ENCODE measurements at places on chromosomes 12 and 14.

- peak; percentile 57 for DNase-seq
Observed at GRCh38 chr14:22084393-22085281, 411.0 kb upstream of the OR4E1 start.

- DNase-seq, result no peak
Observed at GRCh38 chr14:72629534-72629933, 264.4 kb downstream of the DPF3 start.

DNA sequence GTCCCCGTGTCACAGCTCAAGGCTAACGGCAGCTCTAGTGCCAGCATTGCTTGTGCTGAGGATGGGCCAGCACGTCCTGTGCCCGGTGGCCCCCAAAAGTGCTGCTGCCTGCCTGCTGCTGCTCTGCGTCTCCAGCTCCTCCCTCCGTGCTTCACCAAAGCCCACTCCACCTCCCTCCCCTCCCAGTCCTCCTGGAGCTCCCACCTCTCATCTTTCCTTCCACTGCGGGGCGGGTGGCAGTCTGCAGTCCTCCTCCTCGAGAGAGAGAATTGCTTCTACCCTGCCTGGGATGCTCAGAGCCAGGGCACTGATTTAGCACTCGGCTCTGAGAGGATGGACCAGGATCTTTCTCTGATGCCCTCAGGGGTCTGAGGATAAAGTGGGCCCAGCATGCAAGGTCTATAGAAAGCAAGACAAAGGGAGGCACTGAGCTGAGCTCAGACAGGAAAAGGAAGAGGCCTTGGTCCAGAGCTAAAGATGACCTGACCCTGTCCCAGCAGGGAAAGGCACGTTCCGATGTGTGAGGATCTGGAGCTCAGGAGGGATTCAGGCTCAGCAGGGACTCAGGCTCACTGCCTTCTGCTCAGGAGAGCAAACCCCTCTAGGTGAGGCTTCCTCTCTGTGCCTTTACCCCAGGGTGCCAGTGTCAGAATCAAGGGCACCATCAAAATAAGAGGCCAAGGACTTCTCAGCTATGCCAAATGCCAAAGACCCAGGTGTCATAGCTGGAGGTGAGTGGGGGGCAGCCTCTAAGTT is 113.1 kb upstream of the FKBP4 start:
- no peak for DNase-seq

- DNase-seq, result no peak
Observed at GRCh38 chr14:21796916-21797315, 123.3 kb upstream of the OR4E1 start.

DNA sequence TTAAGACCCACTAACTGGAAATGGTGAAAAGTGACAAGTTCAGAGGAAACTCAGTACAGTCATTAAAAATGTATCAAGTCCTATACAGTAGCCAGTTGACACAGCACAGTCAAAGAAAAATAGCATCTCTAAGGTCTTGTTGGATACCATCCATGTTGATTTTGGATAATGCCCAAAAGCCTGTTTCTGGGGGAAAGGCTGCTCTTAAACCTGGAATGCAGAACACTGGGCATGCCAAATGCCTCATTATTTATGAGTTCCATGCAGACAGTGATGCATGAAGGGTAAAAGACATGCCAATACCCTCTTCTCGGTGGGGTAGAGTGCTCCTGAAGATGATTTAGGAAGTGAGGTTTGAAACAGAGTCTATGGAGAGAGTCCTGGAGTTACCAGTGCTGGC is 29.6 kb downstream of the KCNK13 start:
- DNase-seq, result peak; percentile 90

GRCh38 chr12:60834806-60835205 is 1239.0 kb downstream of the SLC16A7 start:
- DNase-seq, result no peak

GRCh38 chr12:115385141-115385540 is 701.2 kb upstream of the TBX3 start:
- no peak for DNase-seq

- DNase-seq, result no peak
Observed at GRCh38 chr12:32230613-32230993, 124.0 kb downstream of the BICD1 start.

- DNase-seq, result peak; percentile 94
Observed at GRCh38 chr12:65464930-65465329, 186.4 kb downstream of the MSRB3 start.

DNA sequence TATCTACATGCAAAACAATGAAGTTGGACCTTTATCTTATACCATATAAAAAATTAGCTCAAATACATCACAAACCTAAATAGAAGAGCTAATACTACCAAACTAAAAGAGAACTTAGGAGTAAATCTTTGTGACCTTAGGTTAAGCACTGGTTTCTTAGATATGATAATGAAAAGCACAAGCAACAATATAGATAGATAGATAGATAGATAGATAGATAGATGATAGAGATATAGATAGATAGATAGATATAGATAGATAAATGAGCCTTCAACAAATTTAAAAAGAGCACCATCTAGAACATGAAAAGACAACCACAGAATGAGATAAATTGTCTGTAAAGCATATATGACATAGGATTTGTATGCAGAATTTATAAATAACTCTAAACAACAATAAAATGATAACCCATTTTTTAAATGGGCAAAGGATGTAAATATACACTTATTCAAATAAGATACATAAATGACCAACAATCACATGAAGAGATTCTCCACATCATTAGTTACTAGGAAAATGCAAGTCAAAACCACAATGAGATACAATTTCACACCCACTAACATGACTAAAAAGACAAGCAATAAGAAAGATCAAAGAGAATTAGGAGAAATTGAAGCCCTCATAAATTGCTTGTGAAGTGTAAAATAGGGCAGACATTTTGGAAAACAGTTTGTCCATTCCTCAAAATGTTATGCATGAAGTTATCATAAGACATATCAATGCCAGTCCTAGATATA is 293.7 kb downstream of the BTG1 start:
- DNase-seq, result no peak

GRCh38 chr14:102604183-102604582 is 11.7 kb downstream of the RCOR1 start:
- DNase-seq, result no peak

- DNase-seq, result no peak
Observed at GRCh38 chr12:117892441-117892840, 76.3 kb downstream of the KSR2 start.

GRCh38 chr12:83018088-83018487 is 331.4 kb downstream of the TMTC2 start:
- DNase-seq, result no peak

GRCh38 chr14:21652209-21652808 is 1.3 kb upstream of the OR4E2 start:
- DNase-seq, result no peak

DNA sequence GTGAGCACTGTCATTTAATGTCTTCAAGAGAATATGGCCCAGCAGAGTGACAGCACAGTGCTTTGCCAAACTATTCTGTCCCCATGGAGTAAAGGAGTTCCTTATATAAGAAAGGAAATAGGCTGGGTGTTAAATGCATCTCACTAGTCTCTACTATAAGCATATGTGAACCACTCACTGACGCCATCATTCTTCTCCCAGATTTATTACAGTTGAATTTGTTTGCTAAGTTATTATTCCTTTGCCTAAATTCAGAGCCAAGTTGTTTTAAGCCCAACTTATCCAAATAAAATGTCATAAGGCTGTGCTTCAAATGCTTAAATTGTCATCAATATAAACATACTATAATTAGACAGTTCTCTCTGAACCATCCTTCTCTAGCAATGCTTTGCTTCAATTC is 151.6 kb downstream of the KCNA5 start:
- DNase-seq, result no peak

DNA sequence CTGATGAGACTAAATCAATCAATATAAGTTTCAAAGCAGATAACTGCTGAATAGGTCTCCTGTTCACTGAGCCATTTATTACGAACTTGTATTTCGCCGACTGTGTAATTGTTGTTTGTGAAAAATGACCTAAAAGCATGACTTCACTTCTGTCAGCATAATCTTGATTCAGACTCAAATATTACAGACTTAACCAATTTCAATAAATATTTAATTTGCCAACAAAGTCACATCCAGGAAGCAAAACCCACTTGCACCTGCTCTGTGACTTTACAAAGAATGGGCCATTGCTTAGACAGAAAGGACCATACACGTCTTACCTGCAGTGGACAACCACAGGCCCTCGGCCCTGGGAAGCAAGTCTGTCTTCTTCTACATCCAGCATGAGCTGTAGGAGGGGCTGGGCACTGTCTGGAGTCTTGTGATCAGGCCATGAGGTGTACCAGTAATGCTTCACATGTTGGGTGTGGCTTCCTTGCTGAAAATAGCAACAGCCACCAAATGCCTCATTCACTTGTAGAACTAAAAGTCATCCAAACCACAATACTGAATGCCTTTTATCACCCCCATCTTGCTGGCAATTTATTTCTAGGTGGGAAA is 23.5 kb upstream of the PTPRB start:
- DNase-seq, result no peak

- DNase-seq, result no peak
Observed at GRCh38 chr12:69238589-69239351, 599 bp upstream of the CPSF6 start.

DNA sequence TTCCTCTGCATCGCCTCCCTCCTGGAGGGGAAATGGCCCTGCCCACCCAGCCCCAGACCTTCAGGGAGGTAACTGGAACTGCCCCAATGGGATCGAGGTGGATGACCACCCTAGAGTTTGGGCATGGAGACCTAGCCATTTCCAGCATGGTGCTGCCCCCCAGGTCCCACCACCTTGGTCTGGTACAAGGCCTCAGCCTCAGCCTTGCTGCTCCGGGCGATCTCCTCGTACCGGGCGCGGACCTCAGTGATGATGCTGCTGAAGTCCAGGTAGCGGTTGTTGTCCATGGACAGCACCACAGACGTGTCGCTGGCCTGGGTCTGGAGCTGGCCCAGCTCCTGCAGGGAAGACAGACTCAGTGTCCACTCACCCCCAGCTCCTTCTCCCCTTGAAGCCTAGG is 4.4 kb downstream of the KRT78 start:
- DNase-seq, result no peak

DNA sequence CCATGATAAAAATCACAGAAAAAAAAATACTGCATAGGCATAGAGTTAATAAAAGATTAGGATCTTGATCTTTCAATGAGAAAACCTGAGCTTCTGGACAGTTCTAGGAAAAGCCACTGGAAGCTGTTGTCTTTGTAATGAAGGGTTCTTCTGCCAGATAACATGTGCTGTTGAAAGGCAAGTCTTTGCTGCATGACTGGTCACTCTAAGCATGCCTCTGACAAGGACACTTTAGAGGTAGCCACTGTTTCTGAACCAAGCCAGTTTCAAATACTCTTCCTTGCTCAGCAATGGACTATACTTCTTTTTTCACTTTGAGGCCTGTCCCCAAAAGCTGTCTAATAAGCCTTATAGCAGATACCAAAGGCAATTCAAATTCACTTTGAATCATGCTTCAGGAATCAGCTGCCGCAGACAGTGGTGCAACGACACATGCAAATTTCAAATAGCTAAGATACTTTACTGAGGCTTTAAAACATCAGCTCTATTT is 70.2 kb downstream of the BTG1 start:
- DNase-seq, result no peak

- peak; percentile 94 for DNase-seq
Observed at GRCh38 chr12:64099397-64099796, 122.7 kb downstream of the KICS2 start.

- no peak for DNase-seq
Observed at GRCh38 chr12:41465526-41465925, 277.4 kb downstream of the PDZRN4 start.

- DNase-seq, result no peak
Observed at GRCh38 chr12:117863002-117863709, 105.6 kb downstream of the KSR2 start.

DNA sequence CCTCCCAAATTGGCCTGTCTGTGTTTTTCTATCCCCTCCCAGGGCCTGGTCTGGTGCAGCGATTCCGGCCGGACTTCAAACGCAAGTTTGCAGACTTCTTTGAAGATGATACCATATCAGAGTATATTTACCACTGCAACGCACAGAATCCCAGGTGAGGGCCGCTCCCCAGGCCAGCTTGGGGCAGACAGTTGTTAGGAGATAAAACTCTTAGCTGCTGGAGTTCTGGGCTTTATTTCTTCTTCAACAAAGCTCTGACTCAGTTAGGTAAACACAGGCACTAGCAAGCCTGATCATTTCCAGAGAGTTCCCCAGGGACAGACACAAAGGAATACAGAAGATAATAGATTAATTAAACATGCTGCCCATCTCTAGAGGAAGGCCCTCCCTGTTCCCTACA is 8.3 kb downstream of the ABHD4 start:
- DNase-seq, result no peak

GRCh38 chr12:118370601-118371000 is 2.1 kb downstream of the TAOK3 start:
- no peak for DNase-seq

DNA sequence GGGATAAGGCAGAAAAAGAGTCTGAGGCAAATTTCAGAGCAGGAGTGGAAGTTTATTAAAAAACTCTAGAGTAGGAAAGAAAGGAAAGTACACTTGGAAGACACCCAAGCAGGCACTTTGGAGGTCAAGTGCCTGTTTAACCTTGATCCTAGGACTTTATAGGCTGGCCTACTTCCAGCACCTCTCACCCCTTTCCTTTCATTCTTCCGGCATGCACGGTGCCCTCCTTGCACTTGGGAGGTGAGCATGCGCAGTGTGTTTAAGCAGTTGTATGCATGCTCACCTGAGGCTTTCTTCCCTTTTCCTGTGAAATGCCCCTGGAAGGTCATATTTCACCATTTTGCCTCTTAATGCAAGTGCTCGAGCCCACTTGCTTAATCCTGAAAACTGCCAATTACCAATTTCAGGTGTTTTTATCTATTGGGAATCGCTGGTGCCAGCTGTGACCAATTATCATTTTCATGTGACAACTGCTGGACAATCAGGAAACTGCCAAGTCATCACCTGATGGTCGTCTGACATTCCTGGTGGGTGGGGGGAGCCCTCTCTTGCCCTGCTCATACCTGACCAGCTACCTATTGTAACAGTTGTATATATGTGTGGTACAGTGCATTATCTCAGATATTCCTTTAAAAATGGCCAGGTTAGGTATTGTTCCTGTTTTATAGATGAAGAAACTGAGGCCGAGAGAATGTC is 53.5 kb downstream of the SUDS3 start:
- no peak for DNase-seq

DNA sequence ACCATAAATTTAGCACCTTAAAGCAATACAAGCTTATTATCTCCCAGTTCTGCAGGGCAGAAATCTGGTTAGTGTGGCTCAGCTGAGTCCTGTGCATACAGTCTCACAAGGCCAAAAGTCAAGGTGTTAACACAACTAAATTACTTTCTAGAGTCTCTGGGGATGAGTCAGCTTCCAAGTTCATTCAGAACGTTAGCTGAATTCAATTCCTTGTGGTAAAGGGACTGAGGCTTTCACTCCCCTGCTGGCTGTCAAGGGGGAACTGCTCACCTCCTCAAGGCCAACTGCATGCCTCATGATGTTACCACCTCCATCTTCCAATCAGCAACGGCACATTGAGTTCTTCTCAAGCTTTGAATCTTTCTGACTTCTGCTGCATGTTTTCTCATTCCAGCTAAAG is 27.6 kb downstream of the EML5 start:
- DNase-seq, result peak; percentile 75

GRCh38 chr14:50060871-50061663 is 55.3 kb downstream of the VCPKMT start:
- DNase-seq, result peak; percentile 80

GRCh38 chr14:71595441-71595840 is 336.8 kb upstream of the RGS6 start:
- DNase-seq, result no peak

All from astrocyte of the cerebellum (primary cell).